Stimulated activated CD8-positive, alpha-beta memory T cell treated with anti-CD3 and anti-CD28 coated beads, Interleukin-7, amount 100 ng/mL, for 1 hour (primary cell): ENCODE measurements at places on chromosomes 5 and 9.
A peak's percentile ranks its signal among the peaks of the same experiment; 100 is the strongest.

- DNase-seq, result no peak
Measured at GRCh38 chr9:132126680-132127236, 35.1 kb upstream of the NTNG2 start.

DNA sequence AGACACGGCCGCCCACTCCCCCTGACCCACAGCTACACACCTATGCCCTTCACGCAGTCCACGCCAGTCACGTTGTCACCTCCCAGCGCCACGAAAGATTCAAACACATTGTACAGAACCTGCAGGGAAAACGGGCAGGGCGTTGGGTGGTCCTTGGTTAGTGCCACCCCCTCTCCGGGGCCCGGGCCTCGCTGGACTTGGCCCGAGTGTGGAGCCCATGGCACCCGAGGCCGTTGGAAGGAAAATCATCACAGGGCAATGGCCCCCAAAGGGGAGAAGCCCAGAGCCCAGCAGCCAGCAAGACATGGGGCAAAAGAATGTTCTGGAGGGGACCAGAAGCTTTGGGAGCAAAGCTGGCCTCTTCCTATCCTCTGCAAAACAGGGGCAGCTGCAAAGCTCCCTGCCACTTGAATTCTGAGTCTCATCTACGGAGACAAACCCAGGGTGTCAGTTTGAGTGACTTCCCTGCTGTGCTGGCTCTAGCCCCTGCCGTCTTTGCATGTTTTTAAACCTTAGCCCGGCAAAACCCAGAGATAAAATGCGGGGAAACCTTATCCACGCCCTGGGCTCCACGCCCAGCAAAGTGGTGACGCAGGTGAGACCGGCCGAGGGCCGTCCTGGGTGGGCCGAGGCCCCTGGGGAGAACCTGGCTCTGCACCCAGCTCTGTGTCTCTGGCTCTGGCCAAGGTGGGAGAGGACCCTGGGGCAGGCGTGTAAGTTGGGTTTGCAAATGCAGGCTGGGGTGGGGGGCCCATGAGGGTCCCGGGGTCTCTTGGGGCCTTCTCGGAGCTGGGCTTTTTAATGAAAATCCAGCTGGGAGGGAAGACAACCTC is 38.9 kb downstream of the SLC9A3 start:
- DNase-seq, result no peak

- DNase-seq, result no peak
Measured at GRCh38 chr9:93483497-93483896, 30.1 kb upstream of the FAM120AOS start.

GRCh38 chr5:78912085-78912771 is 72.9 kb downstream of the ARSB start:
- no peak for DNase-seq

DNA sequence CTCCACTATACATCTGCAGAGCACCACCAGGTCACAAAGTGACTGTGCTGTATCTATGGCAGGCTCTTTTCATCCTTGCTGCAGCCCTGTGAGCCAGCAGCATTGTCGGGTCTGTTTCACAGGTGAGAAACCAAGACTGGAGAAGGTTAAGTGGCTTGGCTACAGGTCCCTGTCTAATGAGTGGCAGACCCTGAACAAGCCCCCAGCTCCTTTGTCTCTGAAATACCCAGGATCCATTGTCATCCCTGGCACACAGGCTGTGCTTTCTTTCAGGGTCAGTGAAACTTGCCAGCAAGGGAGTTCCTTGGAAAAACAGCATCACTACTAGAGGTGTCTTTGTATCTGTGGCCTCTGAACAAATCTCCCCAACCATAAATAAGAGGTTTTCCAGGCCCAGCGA is 27.6 kb upstream of the CXCL14 start:
- DNase-seq, result no peak

GRCh38 chr9:126834672-126835071 is 25.8 kb upstream of the ZBTB34 start:
- DNase-seq, result no peak

- peak; percentile 78 for DNase-seq
Measured at GRCh38 chr5:131417240-131417869, 153.5 kb downstream of the CDC42SE2 start.

DNA sequence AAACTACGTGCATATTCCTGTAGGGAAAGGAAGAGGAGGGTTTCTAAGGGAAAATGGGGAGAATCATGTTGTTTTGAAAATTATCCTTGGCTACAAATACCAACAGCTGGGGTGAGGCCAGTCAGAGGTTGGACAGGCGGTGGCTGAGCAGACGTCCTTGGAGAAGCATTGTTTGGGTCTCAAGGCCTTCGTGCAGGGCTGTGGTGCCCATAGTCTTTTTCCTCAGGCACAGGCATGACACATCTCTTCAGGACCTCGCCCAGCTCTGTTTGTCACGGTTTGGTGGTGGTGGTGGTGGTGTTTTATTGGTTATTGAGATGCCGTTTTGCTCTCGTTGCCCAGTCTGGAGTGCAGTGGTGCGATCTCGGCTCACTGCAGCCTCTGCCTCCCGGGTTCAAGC is 27.8 kb upstream of the EGFL7 start:
- DNase-seq, result no peak

- no peak for DNase-seq
Measured at GRCh38 chr5:108930107-108930506, 182.4 kb downstream of the FER start.

DNA sequence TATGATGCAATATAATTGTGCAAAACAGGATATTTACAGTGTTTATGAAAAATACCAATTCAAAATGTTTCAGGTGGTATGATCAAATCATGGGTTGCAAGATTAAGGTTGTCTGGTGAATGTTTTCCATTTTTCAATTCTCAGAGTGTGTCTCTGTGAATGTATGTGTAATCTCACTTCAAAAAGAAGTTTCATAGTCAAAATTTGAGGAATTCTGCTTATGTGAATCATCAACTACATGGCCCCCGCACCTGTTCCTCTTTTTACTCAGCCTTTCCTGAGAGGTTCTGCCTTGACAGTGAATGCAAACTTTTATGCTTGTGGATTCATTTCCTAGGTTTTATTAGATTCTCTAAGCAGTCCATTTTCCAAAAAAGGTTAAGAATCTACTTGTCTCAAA is 32.1 kb downstream of the KCTD16 start:
- DNase-seq, result no peak

- no peak for DNase-seq
Measured at GRCh38 chr5:66646570-66646969, 50.4 kb downstream of the MAST4 start.

- no peak for DNase-seq
Measured at GRCh38 chr5:152642880-152643279, 237.8 kb upstream of the NMUR2 start.

- DNase-seq, result no peak
Measured at GRCh38 chr9:69044240-69045219, 9.0 kb downstream of the FXN start.

- DNase-seq, result no peak
Measured at GRCh38 chr9:21114311-21114710, 27.3 kb downstream of the IFNW1 start.

- DNase-seq, result no peak
Measured at GRCh38 chr5:147751156-147751830, 31.2 kb downstream of the JAKMIP2 start.

DNA sequence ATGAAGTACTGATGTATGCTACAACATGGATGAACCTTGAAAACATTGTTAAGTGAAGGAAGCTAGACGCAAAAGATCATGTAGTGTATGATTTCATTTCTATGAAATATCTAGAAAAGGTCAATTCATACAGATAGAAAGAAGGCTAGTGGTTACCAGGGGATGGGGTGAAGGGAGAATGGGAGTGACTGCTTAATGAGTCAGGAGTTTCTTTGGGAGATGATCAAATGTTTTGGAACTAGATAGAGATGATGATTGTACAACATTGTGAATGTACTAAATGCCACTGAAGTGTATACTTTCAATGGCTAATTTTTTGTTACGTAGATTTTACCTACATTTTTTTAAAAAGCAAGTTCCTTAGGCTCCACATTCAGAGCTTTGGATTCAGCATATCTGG is 14.9 kb upstream of the DELE1 start:
- no peak for DNase-seq

DNA sequence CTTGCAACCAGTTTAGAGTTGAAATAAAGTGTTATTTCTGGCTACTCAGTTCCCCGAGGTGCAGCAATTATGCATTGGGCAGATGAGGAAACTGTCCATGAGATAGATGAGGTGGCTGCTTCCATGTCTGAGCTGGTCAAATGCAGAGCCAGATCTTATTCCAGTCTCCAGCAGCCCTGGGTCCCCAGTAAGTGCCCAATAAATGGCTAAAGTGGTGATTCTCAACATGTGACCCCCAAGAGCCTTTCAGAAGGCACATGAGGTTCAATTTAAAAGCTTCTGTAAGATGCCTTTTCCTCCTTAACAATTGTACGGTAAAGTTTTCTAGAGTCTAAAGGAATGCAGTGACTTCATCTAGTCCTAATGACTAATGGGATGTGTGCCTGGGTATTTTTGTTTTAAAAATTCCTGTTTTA is 17.5 kb downstream of the ATOX1 start:
- no peak for DNase-seq

GRCh38 chr9:33651125-33651524 is 127.1 kb downstream of the ANKRD18B start:
- DNase-seq, result no peak

DNA sequence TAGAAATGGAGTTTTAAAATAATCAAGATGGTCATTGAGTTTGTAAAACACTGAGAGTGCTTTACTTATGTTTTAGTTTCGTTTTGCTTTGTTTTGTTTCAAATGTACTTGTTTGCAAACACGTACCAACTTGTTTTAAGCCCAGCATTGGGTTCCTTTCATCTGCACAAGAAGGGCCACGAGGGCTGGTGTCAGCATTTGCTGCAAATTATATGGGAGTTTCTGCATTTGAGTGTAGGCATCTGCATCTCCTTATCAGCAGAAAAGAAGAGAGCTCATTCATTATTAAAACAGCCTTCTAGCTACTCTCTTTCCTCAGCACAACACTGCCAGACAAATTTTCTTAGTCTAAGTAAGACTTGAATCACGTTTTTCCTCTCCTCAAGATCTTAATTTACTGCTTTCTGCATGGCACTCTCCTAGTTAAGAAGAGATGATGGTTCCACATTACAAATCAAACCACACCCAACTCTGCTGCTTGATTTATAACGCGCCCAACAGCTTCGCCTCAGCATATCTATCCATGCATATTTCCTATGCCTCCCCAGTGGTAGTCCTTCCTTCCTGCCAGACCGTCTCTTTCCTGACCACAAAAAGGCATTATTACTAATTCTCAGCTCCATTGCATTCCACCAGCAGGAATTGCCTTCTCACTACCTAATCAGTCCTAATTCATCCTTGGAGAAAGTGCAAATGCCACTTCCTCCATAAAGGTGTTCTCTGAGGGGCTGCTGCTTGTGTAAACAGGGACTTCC is 95.2 kb upstream of the CAST start:
- no peak for DNase-seq

GRCh38 chr9:133490201-133490681 is 11.3 kb upstream of the SLC2A6 start:
- no peak for DNase-seq

DNA sequence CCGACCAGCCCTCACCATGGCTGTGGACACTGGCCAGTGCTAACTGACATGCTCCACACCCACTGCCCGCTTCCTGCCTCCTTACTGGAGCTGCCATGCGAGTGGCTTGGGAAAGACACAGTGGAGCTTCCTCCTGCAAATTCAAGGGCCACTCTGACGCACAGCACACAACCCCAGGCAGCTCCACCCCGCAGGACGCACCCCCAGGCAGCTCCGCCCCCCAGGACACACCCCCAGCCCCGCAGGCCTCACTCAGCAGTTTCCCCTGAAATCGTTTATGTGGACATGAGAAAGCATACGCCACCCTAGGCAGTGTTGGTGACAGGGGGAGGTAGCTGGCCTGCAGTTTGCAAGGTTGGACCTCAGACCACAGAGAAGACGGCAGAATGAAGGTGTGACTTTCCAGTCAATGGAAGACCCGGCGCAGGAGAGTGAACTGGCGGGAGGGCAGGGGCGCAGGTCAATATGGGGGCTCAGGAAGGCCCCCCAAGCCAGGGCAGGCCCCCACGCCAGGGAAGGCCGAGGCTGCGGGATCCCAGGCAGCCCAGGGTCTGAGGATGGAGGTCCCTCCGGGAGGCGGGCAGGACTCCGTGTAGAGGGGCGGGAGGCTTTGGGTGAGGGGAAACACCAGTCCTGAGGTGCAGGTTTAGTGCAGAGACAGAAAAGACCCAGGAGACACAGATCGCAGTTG is 21.6 kb downstream of the LPCAT1 start:
- DNase-seq, result no peak

DNA sequence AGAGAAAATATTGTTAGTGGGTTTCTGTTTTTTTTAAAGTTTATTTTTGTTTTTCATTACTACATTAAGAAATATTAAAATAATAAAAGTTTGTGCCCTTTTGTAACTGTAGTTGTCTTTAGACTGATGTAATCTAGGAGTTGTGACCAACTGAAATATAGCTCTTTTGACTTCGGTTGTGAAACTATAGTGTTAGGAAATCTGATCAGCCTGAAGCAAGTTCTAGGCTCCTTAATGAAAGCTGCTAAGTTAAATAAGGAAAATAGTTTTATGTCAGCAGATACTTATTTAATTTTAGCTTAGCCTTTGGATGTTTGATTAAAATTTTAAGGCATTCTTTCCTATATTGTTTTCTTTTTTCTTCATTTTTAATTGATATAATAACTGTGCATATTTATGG is 14.2 kb downstream of the AP3S1 start:
- no peak for DNase-seq

DNA sequence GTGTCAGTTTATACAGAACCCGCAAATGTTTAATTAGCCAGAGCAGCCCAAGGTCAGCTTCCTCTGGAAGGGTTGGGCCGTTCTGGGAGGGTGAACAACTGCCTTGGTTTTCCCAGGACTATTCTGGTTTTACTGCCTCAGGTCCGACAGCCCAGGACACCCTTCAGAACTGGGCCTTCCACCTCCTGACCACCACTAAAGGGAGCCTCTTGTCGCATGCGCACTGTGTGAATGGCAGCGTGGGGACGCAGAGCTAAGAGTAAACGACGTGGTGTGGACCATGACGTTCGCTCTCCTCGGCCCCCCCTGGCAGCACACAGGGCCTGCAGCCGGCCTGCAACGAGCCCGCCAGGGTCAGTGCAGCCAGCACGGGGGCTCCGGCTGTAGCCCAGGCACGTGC is 214.9 kb downstream of the FANCC start:
- no peak for DNase-seq

GRCh38 chr5:146173597-146173996 is 8.9 kb downstream of the LARS1 start:
- DNase-seq, result no peak
